ENCODE measurements at places on chromosomes 6 and 20. TPM values are rescaled to one million over a fixed set of nuclear protein-coding genes. Genes with fewer than 3 reads are reported as not detected.

SERINC1 gene
- total RNA-seq: 178 TPM

RNF146 gene
- total RNA-seq: 14.1 TPM

FAM184A gene
- 3.3 TPM for total RNA-seq

SRSF3 gene
- total RNA-seq: 556 TPM

SCGN gene
- total RNA-seq: not detected

PGBD1 gene
- total RNA-seq: 1.4 TPM

DAAM2 gene
- total RNA-seq: not detected

PRDM13 gene
- not detected for total RNA-seq

MAD2L1BP gene
- total RNA-seq: 36.6 TPM

PNLDC1 gene
- total RNA-seq: 0.14 TPM

TULP1 gene
- total RNA-seq: not detected

HSPA12B gene
- 0.08 TPM for total RNA-seq

DOP1A gene
- total RNA-seq: 15.6 TPM

OPRM1 gene
- not detected for total RNA-seq

KIF25 gene
- total RNA-seq: not detected

DNAAF9 gene
- total RNA-seq: 3.0 TPM

SLC32A1 gene
- total RNA-seq: not detected

MMS22L gene
- total RNA-seq: 5.3 TPM

SPEF1 gene
- not detected for total RNA-seq

TINAG gene
- not detected for total RNA-seq

GPR31 gene
- total RNA-seq: not detected

NKX2-4 gene
- not detected for total RNA-seq

ABHD12 gene
- 13.4 TPM for total RNA-seq

DBNDD2 gene
- 15.7 TPM for total RNA-seq

SYCP2 gene
- total RNA-seq: 4.4 TPM

MYH7B gene
- 0.53 TPM for total RNA-seq

METTL24 gene
- total RNA-seq: not detected

CBLN4 gene
- total RNA-seq: not detected
